ENCODE measurements at places on chromosomes 6 and 20. TPM values are rescaled to one million over a fixed set of nuclear protein-coding genes. Genes with fewer than 3 reads are reported as not detected.

Gene PAK5
- total RNA-seq = 12.2 TPM

DNA sequence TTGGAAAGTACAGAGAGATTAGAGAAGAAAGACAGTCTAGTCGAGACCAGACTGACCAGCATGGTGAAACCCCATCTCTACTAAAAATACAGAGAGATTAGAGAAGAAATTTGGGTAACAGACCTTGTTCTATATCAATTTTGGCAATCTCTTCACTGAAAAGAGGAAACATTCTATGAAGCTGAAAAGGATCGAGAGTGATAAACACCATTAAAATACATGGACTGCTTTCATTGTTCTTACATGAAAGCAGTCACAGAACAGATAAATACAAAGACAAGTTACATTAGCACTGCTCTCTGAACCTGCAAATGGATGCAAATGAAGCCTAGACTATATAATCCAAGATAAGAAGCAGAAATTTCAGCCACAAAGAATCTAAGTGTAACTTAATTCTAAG, 8.4 kb upstream of the OPRM1 start:
- H3K27ac ChIP-seq = no peak overlapping the region
- peaks cover 5% of the 10 kb centered on the region for H3K4me1 ChIP-seq
- H3K4me3 ChIP-seq = no peak overlapping the region
- no peaks in the 10 kb centered on the region for H3K36me3 ChIP-seq
- peaks cover 3% of the 10 kb centered on the region for H3K27me3 ChIP-seq

DNA sequence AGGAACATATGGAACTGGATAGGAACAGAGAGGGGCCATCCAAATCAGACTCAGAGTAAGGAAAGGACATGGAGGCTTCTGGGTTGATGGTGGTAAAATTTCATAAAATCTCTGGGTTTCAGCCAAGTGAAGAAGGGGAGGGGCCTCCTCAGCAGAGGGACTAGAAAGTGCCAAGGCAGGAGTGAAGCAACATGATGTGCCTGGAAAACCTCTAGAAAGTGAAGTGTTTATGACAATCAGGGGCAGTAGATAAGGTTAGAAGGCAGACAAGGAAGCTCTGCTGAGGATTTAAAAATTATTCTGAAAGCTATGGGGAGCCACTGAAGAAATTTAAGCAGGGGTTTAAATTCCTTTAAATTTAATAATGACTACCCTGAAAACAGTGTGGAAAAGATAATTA, 126.0 kb upstream of the TENT5A start:
- H3K27me3 ChIP-seq = no peaks in the 10 kb centered on the region
- no peak overlapping the region for H3K4me3 ChIP-seq
- no peak for DNase-seq
- H3K36me3 ChIP-seq = peaks cover 2% of the 10 kb centered on the region
- H3K4me1 ChIP-seq = peaks cover 5% of the 10 kb centered on the region

GRCh38 chr6:112086744-112087135, 542 bp downstream of the TUBE1 start:
- H3K4me3 ChIP-seq = no peak overlapping the region
- no peak overlapping the region for H3K27ac ChIP-seq
- no peaks in the 10 kb centered on the region for H3K36me3 ChIP-seq
- DNase-seq = no peak
- H3K27me3 ChIP-seq = no peaks in the 10 kb centered on the region

DNA sequence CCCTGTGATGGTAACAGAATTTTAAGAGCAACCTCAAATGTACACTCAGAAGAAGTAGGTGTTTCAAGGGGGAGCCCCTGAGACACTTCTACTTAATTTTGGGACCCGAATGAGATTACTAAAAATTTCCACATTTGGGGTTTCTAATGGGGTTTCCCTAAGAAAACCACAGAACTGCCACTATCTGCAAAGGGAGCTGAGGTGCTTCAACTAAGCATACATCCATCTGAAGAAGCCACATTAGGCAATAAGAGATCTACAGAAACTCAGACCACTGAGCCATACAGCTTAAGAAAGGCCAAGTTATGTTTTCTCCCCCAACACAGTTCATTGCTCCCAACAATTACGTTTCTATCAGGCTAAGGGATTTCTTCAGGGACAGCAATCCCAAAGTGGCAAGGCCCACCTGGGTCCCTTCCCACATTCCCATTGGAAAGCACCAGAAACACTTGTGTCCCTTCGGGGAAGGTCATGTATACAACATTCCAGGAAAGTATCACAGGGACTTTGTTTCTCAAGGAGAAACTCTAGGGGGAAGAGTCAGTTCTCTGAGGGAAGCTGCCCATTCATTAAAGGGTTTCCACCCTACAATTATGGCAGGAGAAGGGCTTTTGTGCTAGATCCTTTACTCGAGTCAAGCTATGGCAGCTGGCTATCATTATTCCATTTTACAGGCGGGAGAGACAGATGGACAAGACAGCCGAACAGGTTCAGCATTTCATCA, 5.0 kb downstream of the BCL2L1 start:
- H3K4me1 ChIP-seq = peaks cover 73% of the 10 kb centered on the region
- peak overlapping the region; percentile 73 for H3K27ac ChIP-seq
- H3K4me3 ChIP-seq = peak overlapping the region; percentile 56
- peaks cover 45% of the 10 kb centered on the region for H3K36me3 ChIP-seq

DNA sequence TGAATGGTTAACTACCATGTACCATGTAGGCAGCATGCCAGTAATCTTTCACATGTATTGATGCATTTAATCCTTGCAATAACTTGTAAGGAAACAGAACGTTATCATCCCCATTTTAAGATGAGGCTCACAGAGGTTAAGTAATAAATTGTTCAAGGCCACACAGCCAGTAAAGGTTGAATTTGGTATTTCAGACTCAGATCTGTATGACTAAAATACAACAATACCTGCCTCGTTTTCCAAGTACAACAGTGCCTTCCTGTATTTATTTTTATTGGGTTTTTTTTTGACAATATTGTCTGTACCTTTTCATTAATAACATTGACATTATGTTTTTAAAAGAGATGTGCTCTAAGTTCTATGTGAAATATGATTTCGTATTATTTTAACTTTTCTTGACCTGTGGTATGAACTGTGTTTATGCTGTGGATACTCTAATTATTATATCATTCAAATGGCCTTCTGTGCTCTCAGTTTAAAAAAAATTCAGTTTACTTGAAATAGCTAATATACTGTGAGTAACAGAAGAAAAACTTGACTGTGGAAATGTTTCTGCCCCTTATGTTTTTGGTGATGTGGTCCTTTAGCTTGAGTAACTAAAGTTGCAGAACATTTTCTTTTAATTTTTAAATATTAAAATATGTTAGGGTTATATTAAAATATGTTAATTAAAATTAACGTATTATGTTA, 39.7 kb downstream of the XRN2 start:
- H3K36me3 ChIP-seq = peaks cover 13% of the 10 kb centered on the region
- H3K27ac ChIP-seq = no peak overlapping the region
- no peaks in the 10 kb centered on the region for H3K27me3 ChIP-seq
- H3K4me3 ChIP-seq = no peak overlapping the region

- H3K27me3 ChIP-seq = no peaks in the 10 kb centered on the region
- peaks cover 5% of the 10 kb centered on the region for H3K4me1 ChIP-seq
- H3K27ac ChIP-seq = no peak overlapping the region
- H3K36me3 ChIP-seq = no peaks in the 10 kb centered on the region
- no peak overlapping the region for H3K4me3 ChIP-seq
- DNase-seq = no peak
Observed at GRCh38 chr6:22972771-22973170, 403.4 kb downstream of the HDGFL1 start.

Measured in progenitor cell of endocrine pancreas (in vitro differentiated cells).